ENCODE measurements at places on chromosomes 12 and 14.
A peak's percentile ranks its signal among the peaks of the same experiment; 100 is the strongest.

GRCh38 chr12:20560935-20561334, 134.2 kb upstream of the SLCO1C1 start:
- no peak for DNase-seq

- peak; percentile 40 for DNase-seq
Measured at GRCh38 chr12:26940516-26941214, 2.4 kb downstream of the FGFR1OP2 start.

GRCh38 chr12:66633676-66634075, 45.2 kb downstream of the GRIP1 start:
- peak; percentile 38 for DNase-seq

- DNase-seq: peak; percentile 31
Measured at GRCh38 chr14:76920331-76921087, 94.3 kb downstream of the LRRC74A start.

DNA sequence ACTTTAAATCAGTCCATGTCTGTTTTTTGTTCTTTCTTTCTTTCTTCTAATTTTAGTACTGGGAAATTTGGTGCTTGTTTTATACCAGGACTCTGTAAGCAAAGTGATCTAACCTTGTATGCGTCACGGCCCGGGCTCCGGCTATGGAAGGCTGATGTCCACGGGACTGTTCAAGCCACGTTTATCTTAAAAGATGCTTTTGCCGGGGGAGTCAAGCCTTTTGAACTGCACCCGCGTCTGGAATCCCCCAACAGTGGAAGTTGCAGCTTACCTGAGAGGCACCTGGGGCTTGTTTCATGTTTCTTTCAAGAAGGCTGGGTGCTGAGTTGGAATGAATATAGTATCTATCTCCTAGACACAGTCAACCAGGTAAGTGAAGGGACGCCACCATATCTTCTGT, 62.2 kb downstream of the TECPR2 start:
- no peak for DNase-seq

DNA sequence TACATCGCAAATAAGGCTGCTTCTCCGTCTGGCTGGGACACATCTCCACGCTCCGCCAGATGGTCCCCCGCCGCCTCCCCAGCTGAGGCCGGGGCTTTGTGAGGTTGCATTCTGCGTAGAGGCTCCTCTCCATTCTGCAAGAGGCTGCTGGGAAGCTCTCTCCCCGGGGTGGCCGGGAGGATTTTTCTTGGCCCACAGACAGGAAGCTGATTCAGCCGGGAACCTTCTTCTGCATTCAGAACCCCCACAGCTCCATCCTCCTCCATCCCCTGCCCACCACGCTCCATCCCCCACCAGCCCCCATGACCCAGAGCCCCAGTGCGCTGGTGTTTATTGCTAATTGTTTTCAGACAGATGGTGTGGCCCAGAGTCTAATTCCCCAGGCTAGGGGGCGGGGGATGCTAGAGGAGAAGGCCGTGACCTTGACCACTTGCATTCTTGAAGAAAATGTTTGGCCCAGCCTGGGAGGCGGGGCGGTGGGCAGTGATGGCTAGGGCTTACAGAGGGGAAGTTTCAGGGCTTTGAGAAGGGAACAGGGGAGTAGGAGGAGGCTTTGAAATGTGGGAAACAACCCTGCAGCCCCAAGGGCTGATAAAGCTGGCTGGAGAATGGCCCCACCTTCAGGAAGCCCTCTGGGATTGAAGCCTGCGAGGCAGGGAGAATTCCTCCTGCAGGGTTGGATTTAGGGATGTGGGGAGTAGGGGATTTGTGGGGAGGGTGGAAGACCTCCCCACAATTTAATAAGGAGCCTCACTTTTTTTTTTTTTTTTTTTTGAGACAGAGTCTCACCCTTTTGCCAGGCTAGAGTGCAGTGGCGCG, 88.5 kb upstream of the NCOR2 start:
- DNase-seq: peak; percentile 95

DNA sequence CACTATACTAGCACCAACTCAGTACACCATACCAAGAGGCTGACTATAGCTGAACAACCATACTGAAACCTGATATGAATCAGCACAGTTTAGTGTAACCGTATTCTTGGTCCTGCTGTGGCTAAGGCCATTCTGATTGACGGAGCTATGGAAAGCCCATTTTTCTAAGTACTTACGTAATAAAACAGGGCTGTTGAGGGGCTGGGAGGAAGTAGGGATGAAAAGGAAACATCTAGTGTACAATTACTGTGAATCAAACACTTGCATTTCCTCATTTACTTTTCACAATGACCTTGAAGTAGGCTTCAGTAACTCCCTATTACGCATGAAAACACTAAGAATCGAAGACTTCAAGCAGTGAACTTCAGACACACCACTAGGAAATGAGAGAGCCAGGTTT, 198.2 kb downstream of the BTG1 start:
- no peak for DNase-seq

DNA sequence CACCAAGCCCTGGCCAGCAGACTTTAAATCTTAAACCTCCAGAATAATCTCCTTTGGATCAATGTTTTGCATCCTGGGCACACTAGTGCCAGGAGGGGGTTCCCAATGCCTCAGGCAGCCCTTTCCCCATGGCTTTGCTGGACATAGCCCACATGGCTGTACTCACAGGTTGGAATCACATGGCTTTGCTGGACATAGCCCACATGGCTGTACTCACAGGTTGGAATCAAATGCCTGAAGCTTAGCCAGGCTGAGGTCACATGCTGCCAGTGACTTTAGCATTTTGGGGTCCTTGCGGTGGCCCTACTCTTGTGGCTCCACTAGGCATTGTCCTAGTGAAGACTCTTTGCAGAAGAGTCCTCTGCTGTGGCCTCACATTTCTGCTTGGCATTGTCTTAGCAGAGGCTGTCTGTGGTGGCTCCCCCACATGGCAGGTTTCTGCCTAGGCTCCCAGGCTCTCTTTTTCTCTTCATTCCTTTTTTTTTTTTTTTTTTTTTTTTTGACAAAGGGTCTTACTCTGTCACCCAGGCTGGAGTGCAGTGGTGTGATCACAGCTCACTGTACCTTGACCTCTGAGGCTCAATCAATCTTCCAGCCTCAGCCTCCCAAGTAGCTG, 13.0 kb downstream of the FLVCR2 start:
- no peak for DNase-seq

GRCh38 chr12:120887253-120888043, 16.7 kb downstream of the SPPL3 start:
- no peak for DNase-seq

GRCh38 chr12:2126676-2127406, 74.1 kb downstream of the CACNA1C start:
- DNase-seq: no peak

GRCh38 chr14:20667957-20668356, 16.4 kb upstream of the RNASE4 start:
- no peak for DNase-seq

DNA sequence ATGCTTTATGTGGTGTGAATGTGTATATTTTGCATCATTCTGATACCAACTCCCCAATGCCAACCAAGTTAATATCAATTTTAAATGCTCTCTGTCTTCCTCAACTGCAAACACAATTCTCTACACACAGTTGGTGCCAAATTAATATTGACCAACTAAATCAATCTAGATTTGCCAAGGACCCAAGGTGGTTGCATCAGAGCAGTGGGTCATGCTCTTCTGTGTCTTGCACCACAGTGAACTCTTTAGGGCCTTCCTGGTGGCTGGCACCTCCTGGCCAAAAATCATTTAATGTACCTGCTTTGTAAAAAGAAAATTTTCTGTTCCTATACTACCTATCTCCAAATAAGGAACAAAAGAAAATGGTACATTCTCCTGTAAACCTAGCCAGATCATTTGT, 14.1 kb downstream of the COQ10A start:
- no peak for DNase-seq

- peak; percentile 63 for DNase-seq
Measured at GRCh38 chr12:71684081-71684480, 1.8 kb upstream of the TMEM19 start.

- DNase-seq: peak; percentile 54
Measured at GRCh38 chr12:90974286-90974685, 19.3 kb upstream of the CCER1 start.

GRCh38 chr12:89064151-89064550, 288.1 kb downstream of the DUSP6 start:
- DNase-seq: no peak

DNA sequence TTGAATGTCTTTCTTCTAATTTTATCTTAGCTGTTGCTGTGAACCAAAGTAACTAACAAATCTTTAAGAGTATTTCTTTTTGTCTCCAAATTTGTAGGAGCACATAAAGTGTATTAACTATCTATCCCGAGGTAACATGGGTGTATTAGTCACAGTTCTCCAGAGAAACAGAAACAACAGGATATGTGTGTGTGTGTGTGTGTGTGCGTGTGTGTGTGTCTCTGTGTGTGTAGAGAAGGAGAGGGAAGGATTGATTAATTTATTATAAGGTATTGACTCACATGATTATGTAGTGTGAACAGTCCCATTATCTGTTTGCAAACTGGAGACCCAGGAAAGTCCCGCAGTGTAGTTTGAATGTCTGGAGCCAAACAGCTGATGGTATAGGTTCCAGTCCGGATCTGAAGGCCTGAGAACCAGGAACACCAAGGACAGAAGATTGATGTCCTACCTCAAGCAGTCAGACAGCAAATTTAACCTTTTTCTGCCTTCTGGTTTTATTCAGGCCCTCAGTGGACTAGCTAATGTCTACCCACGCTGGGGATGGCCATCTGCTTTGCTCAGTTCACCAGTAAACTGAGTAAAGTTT, 14.4 kb downstream of the G2E3 start:
- peak; percentile 77 for DNase-seq

DNA sequence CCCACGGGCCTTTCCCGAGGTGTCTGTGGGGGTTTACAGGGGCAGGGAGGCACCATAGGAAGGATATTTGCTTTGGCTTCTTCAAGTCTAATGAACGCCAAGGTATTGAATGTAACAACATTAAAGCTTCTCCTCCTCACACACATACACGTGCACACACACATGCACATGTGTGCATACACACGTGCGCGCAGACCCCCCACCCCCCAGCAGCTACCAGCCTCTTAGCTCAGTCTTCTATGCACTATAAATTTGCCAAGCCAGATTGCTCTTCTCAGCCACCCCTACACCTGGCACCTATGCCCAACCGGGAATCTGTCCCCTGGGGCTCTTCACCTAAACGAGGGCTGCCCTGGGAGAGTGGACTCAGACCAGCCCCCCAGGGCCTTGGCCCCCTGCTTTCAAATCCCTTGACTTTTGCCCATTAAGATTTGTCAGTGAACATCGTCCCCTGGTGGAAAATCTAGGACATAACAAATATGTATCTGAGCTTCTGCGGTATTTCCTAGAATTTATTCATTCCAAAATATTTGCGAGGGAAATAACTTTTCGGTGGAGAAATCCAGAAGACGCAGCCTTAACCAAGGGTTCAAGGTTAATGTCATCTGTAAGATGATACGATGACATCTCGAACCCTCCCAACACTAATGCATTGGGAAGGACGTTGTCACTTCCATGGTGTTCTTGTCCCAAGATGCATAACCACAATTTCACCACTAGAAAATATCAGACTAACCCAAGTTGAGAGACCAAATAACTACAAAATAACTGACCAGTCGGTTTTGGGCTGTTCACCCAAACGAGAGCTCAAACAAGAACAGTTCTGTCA, 330.4 kb downstream of the MED13L start:
- DNase-seq: no peak

GRCh38 chr12:130073721-130074120, 88.5 kb upstream of the FZD10 start:
- no peak for DNase-seq

DNA sequence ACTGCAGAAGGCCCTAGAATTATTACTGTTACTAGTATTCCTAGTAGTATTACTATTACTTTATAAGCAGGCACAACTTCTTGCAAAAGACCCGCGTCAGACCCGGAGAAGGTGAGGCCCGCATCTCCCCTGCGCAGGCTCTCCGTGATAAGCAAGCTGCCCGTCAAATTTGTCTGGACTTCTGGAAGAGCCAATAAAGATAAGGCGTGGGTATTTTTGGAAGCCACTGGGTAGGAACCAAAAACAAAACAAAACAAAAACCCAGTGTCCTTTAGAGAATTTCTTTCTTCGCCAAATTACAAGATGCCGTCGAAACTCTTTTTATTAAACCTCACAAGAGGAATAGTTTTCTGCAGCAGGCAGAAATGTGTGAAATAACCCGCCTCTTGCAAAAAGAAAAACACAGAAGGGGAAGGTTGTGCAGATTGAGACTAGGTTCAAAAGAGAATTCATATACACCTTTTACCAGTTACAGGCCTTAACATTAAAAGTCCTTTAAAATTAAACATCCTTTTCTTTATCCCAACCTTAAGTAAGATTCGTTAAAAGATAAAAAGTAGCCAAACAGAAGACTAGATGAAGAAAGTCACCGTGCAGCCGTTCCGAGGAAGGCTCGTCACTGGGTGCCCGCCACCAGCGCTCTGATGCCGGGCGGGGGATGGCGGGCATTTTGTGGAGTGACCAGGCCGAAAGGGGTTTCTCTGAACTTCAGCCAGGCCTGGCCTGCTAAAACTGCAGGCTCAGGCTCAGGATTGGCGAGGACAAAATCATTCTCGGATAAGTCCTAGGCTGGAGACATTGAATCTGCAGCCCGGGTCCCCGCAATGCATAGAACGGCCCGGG, 1.6 kb downstream of the TBX5 start:
- peak; percentile 46 for DNase-seq

DNA sequence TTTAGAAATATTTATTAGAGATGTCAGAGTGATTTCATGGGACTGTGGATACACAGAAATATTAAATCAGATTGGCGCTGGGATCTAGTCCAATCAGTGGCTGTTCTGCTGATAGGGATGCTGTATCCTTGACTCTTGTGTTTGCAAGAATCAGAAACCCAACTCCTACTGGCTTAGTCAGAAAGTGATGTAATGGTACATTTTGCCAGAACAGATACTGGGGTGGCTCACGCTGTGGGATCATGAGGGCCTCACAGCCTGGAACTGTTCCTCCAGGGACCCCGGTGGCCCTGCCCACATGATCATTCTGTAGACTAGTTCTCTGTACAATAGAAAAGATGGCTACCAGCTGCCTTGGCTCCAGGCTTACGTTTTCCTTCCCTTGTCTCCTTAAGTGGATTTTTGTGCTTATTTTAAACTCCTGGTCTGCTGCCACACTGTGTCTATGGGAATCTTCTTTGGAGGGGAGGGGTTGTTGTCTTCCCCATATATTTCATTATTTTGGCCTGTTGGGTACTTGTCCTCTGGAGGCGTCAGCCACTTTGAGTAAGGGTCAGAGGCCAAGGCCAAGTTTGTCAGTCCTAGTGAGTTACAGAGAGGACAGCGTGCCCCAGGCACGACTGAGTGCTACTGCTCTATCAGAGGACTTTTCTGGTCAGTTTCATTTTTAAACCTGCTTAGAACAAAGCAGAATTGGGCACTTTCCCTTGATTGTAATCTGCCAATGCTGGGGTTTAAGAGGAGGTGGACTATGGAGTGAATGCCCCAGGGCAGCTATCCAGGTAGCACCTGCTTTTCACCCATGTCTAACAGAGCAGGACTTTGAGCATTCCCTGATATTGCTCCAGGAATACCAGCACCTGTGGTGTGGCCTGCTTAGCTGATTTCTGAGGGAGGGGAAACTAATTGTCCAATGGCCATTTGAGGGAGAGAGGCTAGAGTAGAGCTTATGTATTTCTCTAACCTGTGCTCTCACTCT, 164.3 kb downstream of the SLC5A8 start:
- DNase-seq: peak; percentile 57

DNA sequence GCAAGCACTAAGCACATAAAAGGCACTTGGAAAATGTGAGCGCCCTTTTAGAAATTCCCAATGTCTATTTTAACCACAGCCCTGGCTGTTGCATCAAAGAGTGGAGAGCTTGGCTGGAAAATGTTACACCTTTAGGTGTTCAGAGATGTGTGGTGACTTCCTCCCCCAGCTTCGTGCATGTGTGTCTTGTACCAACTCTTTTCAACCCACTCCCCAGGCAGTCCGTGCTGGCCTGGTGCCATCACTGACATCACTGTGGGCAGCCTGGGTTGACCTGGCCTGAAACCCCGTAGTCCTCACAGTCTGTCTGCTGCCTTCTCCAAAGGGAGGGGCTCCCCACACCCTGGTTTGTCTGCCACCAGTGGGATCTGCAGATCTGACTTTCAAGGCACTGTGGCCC, 101.8 kb downstream of the SCARB1 start:
- no peak for DNase-seq
